AG09319 (cell line): ENCODE measurements at places on chromosomes 6 and 20.

DNA sequence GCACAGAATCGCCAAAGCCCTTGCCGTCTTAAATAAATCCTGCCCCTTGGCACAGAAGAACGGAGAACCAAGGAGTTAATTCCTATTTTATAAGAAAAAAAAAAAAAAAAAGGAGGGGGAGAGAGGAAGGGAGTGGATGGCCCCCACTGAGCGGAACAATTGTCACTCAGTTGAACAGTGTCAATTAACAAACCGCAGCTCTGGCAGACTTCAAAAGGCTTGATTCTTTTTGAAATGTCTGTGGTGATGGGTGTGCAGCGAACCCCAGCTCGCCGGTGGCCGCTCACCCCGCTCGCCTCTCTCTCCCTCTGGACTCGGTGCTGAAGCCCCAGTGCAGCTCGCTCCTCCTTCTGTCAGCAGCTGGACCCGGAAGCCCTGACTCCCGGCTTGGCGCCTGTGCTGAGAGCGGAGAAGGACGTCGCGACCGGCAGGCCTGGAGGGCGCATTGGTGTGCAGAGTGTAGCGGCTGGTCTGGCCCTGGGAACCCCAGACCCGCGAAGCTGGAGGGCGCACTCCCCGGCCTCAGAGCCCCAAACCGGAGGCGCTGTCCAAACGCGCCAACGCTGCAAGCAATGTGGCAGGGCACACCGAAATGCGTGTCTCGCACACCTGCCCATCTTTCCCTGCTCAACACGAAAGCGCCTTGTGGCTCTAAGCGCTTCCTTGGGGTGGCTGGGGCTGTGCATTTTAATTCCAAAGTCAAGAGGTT lies 3.4 kb downstream of the LINC00237 start:
- DNase-seq = no peak

- DNase-seq = no peak
Measured at GRCh38 chr20:34559311-34560140, 1.0 kb downstream of the MAP1LC3A start.

- no peak for DNase-seq
Measured at GRCh38 chr6:30344868-30345671, at the start of gene RPP21. RPP21 (plus strand) TSS chr6:30345156; CDS start chr6:30345172, 16 bp downstream.

DNA sequence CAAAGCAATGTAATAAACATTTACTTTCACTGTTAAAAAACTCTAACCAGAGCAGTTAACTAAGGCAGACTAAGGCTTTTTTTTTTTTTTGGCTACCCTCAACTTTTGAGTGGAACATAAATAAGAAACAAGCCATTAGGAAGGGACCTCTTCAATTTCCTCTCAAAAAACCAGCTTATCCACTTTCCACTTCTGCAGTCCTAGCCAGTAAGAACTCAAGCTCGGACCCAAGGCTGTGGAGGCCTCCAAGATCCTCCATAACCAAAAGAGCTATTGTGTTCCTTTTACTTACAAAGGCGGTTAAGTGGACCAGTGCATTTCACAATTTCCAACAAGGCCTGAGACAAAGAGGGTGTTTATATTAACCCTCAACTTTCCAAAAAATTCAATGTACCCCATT lies 5.3 kb downstream of the KCNK5 start:
- no peak for DNase-seq

DNA sequence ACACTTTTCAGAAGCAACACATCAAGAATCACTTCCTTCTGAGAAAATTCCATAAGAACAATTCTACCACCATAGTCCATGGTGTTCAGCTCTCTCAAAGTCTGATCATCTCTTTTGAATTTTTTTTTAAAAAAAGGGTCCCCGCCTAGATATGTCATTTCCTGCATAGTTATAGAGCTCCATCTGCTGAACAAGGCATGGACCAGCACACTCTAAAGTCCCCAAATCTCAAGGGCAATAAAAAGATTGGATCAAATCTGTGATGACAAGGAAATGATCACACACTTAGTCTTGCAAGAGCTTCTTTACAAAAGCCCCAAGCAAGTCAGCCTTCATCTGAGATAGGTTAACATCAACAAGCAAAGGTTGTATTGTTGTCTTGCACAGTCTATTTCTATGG lies 100.7 kb upstream of the STMND1 start:
- DNase-seq = no peak

- no peak for DNase-seq
Measured at GRCh38 chr20:58592076-58592695, 58.9 kb upstream of the STX16 start.

GRCh38 chr20:63359164-63359934 lies 1.8 kb downstream of the CHRNA4 start:
- no peak for DNase-seq

DNA sequence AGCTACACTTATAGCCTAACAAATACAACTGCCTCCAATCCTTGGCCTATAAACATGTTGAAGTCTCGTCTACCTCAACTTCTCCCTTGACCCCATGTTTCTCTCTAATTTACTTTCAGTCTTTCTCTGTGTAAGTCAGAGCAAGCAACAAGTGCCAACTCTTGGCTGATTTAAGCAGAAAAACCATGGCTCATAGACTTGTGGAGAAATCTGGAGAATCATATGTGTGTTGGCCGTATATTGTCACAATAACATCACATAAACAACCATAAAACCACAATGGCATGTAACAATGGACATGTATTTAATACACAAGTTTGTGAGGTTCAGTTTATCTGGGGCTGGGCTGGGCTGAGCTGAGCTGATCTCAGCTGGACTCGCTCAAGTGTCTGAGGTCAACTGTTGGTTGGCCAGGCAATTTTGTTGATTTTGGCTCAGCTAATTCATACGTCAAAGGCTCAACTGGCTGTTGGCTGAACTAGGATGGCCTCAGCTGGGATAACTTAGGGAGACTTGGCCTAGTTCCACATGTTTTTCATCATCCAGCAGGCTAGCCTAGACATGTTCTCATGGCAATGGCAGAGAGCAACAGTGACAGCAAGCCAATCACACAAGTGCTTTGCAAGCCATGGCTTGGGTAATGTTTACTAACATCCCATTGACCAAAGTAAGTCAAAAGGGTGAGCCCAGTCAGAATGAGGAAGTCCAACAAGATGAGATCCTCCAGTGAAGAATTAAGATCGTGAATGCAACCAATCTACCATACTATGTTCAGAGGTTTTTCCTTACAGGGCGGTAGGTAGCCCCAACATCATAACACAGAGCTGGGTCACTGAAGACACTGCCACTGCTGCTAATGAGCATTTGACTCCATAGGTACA lies 12.9 kb upstream of the TBC1D22B start:
- peak; percentile 100 for DNase-seq

DNA sequence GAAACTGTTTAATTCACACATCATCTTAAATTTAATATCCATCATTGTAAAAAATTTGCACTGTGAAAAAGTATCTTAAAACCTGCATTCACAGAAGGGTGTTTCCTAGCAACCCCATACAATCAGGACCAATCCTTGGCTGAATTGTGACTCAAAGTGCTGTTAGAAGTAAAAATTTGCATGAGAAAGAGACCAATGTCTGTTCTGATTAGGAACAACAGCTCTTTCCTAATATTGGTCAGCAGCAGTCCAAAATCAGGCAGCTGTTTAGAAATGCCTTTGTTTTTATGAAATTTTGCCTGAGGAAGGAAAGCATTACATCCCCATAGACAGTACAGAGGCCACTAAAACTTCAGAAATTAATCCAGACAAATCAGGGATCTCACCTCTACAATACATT lies 987.0 kb downstream of the HACE1 start:
- no peak for DNase-seq

GRCh38 chr6:154457881-154458284 lies 52.6 kb downstream of the CNKSR3 start:
- no peak for DNase-seq

DNA sequence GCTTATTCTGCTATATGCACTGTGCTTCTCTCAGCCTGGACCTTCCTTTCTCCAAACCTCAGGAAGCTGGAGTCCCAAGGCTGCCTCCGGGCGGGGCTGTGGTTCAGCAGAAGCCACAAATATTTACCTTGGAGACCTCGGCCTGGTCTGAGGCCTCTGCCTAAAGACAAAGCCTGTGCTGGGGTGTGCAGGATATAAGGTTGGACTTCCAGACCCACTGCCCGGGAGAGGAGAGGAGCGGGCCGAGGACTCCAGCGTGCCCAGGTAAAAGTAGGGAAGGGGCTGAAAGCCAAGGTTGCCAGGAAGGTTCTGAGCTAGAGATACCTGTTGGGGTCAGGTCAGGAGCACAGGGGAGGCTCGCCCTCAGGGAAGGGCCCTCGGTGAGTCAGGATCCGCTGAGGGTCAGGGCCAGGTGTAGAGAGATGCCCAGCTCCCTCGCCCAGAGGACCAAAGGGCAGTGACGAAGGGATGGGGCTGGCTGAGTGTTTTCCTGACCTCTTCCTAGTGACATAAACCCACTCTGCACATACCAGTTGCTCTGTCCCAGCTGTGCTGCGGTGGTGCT lies at the start of gene BPIFB1:
Gene BPIFB1, plus strand, starts transcription at position 224 of the 565 bp plus-strand sequence. CDS start 2,860 bp downstream, outside the sequence.
- DNase-seq = no peak

DNA sequence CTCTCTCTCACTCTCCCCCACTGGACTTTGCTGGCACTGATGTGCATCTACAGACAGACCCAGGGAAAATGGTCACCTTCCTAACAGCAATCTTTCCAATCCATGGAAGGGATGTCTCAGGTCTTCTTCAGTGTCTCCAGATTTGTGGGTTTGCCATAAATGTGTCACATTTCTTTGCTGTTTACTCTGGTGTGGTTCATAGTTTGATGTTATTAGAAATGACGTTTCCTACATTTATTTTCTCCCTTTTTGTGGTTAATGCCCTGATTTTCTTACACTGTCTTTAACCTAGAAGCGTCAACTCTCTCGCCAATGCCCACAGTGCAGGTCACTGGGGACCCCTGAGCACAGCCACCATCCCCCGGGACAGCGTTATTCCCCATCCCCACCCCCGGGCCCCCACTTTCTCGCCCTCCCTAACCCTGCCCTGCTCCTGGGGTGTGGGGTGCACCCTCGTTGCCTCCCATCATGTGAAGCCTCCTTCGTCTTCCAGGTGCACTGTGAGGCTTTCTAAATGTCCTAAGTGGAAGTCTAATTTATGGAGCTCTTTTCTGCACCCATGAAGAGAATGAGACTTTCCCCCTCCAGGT lies 86.5 kb downstream of the YTHDF1 start:
- DNase-seq = no peak

DNA sequence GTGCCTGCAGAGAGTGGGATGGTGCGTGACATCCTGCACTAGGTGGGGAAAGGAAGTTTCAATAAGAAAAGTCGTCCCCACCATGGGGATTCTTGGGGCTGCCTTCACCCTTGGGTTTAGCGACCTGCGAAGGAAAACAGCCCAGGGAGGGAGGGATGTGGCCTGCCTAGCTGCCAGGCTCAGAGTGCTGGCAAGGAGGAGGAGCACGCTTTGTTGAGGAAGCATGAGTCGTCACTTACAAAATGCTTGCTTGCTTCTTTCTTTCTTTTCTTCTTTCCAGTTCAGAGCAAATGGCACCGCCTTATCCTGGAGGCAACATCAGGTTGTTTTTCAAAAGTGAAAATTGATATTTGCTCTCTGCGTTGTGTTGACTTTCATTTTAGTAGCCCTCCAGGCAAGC lies 123.2 kb downstream of the TFAP2C start:
- peak; percentile 58 for DNase-seq

DNA sequence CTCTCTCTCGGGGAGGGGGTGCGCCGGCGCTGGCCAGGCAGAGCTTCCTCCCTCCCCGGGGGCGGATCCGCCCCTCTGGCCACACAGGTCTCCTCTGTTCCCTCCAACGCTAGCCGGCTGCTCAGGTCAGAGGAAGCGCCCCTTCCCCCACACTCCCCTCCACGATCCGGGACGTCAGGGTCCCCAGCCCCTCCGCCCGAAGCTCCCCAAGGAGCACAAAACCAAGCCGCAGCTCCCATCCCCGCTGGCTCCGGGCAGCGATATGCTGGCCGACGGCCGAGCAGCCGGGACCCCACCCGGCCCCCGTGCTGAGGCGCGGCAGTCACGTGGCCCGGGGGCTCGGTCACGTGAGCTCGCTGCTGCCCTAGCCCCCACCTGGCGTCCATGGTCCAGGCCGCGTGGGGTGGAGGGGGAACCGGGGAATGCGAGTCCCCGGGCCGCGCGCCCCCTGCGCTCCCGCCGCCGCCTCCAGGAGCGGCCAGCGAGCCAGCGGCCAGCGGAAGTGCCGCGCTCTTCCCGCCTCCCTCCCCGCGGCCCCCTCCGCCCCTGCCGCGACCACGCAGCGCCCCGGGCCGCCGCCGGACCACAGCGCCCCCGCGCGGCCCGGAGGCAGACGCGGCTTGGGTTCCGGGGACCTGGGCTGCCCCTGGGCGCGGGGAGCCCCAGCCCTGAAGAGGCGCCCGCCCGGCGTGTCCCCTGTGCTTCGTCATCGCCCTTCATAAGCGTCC lies at the start of gene SLC35B2:
Gene SLC35B2, minus strand, starts transcription at position 504 of the 728 bp plus-strand sequence. Its CDS starts 118 bp downstream, at position 386.
- no peak for DNase-seq

GRCh38 chr6:16296061-16296670 lies 57.8 kb downstream of the GMPR start:
- DNase-seq = no peak

GRCh38 chr20:58237318-58238132 lies 9.1 kb upstream of the ANKRD60 start:
- DNase-seq = no peak

DNA sequence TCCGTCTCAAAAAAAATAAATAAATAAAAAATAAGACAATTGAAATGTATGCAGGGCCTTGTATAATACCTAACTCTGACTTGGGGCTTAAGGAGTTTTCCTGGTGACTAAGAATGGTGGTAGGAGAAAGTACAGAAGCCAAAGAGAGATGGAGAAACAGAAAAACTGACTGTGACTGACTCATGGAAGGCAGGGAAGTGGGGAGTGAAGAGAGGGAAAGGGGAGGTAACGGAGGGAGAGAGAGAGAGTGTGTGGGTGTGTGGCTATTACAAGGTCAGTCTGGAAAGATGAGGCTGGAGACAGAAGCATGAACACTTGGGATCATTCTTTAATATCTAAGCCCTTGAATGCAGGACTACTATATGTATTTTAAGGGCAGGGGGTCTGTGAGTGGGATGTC lies 38.5 kb downstream of the SNRNP48 start:
- no peak for DNase-seq

DNA sequence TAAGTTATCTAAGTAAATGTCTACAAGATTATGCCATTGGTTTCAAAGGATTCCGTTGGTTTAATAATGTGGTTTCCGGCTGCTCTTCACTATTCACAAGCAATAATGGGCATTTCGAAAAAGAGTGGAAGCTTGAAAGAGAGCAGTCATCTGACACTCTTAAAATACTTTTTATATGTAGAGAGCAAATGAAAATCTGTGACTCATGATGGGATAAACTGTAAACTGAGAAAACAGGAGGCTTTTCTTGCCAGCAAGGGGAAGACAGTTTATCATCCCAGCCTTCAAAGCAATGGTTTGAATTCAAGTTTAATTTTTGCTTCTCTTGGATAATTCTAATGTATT lies 145.7 kb downstream of the KHDC1L start:
- no peak for DNase-seq
